T1000 (cell line): ENCODE measurements at places on chromosomes 4 and X.

DNA sequence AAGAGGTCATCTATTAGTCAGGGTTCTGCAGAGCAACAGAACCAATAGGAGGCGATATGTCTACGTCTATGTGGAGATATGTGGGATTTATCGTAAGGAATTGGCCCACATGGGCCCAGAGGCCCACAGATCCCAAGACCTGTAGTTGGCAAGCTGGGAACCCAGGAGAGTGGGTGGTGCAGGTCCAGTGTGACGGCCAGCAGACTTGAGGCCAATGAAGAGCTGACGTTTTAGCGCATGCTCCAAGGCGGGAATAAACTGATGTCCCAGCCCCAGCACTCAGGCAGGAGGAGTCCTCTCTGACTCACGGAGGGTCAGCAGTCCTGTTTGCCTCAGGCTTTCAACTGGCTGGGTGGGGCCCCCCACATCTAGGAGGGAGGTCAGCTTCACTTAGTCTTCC lies 21.3 kb downstream of the SPACA5 start:
- DNase-seq = no peak

GRCh38 chr4:158172261-158173258 lies at the start of gene GASK1B:
TSS of gene GASK1B (minus strand) at chr4:158173025. CDS start at chr4:158171375, 1,650 bp downstream.
- no peak for DNase-seq

DNA sequence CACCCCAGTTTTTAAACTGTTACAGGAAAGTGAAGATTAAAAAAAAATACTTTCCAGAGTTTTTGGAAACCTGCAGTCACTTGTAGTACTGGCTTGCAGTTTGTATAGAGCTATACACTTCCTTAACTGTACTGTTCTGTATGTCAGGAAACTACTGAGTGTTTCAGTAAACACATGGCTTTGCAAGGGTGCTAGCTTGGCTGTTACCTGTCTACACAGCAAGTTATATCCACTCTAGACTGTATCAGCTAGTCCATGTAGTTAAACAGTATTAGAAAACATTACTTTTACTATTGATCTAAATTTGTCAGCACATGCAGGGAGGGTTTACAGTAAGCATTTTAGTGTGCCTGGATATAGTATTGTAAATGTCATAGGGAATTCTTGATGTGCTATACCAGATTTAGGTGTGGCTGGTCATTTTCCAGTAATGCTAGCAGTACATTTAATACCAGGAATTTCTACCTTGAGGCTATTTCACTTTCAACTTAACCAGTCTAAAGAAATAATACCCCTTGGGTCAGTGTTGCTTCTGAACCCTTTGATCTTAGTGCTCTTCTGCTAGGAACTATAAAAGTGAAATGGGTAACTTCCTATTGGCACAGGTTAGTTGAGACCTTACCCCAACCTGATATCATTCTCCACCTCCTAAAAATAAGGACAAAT lies 192.3 kb upstream of the ANKRD50 start:
- DNase-seq = no peak

DNA sequence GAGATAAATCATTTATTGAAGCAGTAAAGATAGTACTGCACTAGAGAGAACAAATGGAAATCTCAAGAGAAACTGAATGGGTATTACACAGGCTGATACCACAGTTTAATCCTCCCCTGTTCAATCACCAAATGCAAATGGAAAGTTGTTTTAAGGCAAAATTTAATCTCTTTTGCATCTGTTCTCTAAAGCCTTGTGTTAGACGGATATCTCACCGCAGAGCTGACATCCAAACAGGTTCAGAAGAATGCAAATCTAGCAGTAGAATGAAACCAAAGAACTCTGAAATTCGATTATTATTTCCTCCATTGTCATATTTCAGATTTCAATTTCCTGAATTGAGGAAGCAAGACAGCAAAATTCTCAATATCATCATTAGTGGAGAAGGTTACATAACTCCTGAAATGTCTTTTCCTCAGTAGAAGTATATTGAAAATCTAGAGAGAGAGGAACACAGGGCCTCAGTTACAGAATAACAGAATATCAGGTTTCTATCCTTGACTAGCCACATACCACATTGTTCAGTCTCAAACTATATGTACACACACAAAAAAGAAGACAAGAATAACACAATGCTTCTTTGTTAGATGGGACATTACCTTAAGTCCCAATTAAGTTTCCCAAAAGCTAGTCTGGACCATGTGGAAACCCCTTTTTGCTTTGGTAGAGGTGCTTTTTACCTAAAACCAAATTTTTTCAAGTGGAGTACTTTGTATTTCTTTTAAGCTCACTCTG lies 94.1 kb upstream of the BANK1 start:
- no peak for DNase-seq

GRCh38 chr4:95158626-95159025 lies 390.1 kb downstream of the UNC5C start:
- DNase-seq = no peak

GRCh38 chr4:169024762-169025161 lies 14.7 kb upstream of the CBR4 start:
- DNase-seq = no peak

DNA sequence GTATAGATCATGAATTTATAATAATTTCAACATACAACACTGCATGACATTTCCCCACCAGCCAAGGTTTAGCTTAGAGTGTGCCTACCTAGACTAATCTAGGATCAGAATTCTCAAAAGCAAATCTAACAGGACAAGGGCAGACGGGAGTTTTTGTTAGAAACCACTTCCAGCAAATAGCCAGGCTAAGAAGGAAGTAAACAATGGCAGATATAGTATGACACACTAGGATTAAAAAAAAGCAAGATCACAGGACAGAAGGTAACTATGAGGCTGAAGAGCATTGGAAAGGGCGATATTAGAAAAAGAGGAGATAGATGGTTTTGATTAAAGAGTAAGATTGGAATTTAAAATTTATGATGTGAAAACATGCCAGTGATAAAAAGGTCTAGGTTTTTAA lies 124.8 kb downstream of the LRBA start:
- DNase-seq = no peak

DNA sequence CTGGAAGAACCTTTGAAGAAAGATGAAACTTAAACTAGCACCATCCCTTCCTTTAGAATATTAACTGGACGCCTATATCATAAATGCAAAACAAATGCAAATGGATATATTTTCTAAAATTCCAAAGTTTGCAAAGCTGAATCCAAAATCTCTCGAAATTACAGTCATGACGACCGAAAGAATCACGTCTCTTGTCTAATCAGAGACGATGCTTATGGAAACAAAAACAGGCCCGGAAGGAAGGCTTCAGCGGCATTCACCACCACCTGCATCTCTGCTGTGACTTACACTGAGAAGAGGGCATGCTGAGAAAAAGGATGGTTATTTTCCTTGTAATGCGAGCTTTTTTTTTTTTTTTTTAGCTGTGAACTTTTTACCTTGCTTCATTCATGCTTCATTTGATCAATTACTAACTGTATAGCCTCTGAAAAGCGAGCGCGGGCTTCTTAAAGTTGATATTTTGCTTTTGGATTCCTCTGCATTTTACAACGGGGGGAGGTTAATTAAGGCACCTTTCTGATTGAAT lies 209.3 kb downstream of the SOWAHB start:
- no peak for DNase-seq

DNA sequence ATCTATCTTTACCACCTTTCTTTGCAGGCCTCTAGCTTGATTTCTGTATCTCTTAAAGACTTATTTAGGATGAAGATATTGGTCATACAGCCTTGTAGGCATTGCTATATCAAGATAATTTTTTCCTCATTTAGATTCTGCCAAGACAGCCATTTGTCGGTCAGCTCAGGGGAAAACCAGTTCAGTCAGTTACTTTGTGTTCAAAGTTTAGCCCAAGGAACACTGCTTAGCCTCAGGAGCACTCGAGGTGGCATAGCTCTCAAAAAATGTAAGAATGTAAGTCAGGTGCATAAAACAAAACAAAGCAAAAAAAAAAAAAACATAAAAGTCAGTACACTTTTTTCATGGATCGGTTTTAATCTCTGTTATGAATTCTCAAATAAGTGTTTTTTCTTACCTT lies 43.4 kb downstream of the NRK start:
- no peak for DNase-seq

DNA sequence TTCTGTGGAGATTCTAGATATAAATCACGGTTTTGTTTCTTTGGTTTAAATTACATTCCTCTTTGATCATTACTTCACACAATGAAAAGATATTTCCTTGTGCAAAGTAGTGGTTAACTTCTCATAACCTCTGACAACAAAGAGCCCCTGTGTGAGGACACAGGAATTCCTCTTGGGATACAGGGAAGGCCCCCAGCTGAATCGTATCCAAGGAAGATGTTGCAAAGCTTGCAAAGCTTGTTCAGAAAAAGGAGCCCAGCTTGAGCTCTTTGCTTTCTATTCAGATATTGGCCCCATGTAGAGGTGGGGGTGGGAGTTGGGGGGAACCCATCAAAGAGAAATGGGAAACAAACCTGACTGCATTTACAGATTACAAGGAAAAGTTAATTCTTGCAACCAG lies 145.7 kb downstream of the RELL1 start:
- DNase-seq = no peak

GRCh38 chrX:41384051-41384705 lies 50.2 kb downstream of the DDX3X start:
- DNase-seq = no peak

GRCh38 chrX:147875866-147876596 lies 35.7 kb upstream of the FMR1 start:
- DNase-seq = no peak

GRCh38 chrX:111854556-111855490 lies 21.2 kb upstream of the TRPC5OS start:
- no peak for DNase-seq

GRCh38 chrX:9612146-9612505 lies 147.3 kb downstream of the TBL1X start:
- DNase-seq = no peak

- no peak for DNase-seq
Observed at GRCh38 chr4:128930051-128930450, 120.6 kb downstream of the JADE1 start.

DNA sequence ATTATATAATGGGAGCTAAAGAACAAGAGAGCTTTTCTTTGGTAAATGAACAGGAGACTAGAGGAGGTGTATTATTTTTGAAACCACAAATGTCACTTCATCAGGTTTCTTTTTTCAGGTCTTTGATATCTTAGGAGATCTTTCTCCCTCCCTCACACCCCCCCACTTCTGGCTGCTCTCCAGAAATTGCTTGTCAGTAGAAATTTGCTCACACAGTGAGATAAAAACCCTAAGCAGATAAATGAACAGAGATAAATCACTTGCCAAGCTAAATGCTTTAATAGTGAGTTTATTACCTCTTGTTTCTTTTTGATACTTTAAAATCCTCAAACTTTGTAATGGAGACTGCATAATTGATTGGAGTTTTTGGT lies 421.2 kb upstream of the TENM3 start:
- DNase-seq = no peak

- no peak for DNase-seq
Observed at GRCh38 chr4:81555489-81555888, 83.8 kb upstream of the RASGEF1B start.

- DNase-seq = no peak
Observed at GRCh38 chrX:119518371-119518770, 46.8 kb downstream of the STEEP1 start.

DNA sequence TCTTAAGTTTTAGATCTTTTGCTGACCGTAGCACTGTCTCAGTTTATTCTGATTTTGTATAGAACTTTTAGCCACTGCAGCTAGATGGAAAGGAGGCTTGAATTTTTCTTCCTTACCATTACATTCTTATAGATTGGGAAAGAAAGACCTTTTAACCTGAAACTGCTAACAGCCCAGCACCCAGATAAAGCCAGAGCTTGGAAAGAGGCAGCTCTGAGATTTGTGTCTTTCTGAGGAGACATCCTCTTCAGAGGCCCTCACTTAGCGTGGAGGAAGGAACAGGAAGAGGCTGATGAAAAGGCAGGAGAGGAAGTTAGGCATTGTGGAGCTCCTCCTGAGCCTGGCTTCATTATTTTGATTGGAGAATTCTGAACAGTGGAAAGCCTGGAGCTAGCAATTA lies 35.1 kb downstream of the ATG4A start:
- no peak for DNase-seq

GRCh38 chrX:16804923-16805464 lies 18.7 kb downstream of the TXLNG start:
- no peak for DNase-seq
